Neural crest cell (in vitro differentiated cells): ENCODE measurements at places on chromosomes 3 and 15. TPM values are rescaled to one million over a fixed set of nuclear protein-coding genes. Genes with fewer than 3 reads are reported as not detected.

- DNase-seq: no peak
Observed at GRCh38 chr3:72462595-72463011, 385.6 kb downstream of the SHQ1 start.

- no peak for DNase-seq
Observed at GRCh38 chr3:29644261-29644660, 363.4 kb downstream of the RBMS3 start.

DNA sequence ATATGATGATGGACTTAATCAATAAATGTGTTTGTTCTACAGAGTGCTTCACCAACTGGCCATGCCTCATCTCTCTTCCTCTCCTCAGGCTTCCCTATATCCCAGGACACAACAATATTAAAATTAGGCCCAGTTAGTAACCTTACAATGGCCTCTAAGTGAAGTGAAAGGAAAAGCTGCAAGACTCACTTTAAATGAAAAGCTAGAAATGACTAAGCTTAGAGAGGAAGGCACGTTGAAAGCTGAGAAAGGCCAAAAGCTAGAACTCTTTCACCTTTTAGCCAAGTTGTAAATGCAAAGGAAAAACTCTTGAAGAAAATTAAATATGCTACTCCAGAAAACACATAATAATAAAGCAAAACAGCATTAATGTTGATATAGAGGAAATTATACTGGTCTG is 1010.3 kb downstream of the NAALADL2 start:
- DNase-seq: no peak

DNA sequence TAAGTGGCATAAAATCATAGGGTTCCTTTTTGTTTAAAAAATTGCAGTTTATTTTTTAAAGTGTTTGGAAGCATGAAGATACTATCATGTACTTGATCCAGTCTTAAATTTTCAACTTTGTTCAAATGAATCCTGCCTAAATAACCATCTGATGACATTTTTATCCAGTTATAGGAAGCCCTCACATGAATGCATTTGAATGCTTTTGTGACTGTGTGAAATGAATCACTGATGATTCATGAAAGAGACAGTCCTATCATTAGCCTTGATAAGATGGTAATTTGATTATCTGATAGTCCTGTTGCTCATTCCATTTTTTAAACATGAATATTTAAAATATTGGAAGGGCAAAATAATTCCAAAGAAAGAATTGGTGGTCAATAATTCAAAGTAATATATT is 401.9 kb upstream of the ROBO2 start:
- DNase-seq: no peak

DNA sequence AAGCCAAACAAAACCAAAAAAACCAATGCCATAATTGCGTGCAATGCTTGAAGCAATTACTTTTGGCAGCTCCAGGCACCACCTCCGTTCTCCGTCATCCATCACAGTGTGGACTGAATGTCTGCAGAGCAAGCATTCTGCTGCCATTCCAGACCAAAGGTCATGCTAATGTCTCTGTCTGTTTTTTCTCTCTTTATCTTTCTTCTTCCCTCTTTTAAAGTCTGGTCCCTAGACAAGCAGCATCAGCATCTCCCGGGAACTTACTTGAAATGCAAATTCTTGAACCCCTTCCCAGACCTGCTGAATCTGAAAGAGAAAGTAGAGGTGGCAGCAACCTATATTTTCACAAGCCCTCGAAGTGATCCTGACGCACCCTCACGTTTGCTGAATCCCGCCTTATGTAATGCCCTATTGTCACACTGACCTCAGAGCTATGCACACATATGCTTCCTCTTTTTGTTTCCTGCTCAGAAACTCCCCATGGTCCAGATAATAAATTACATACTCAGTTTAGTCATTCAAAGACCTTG is 297.3 kb upstream of the PROK2 start:
- DNase-seq: no peak

Gene CTXN2
- 0.18 and 0.26 TPM in 2 replicates for total RNA-seq
